Activated T-cell treated with anti-CD3 and anti-CD28 coated beads, Interleukin-2, amount 50 U/mL, for 72 hours (primary cell): ENCODE measurements at places on chromosomes 4 and X.

DNA sequence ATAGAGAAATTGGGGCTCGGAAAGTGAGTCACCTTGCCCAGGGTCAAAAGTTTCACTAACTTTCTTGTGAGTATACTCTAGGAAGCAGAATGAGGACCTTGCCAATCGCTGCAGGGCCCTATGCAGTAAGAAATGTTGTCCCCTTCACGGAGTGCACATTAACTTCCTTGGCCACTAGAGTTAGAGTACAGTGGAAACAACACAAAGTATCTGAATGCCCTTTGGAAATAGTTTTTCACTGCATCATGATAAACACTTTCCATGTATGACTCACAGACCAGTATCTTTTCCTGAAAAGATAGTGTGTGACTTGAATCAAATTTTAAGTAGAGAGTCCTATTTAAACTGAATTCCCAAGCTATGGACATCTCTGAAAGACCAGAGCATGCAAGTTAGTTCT is 45.5 kb upstream of the STK26 start:
- DNase-seq: no peak

DNA sequence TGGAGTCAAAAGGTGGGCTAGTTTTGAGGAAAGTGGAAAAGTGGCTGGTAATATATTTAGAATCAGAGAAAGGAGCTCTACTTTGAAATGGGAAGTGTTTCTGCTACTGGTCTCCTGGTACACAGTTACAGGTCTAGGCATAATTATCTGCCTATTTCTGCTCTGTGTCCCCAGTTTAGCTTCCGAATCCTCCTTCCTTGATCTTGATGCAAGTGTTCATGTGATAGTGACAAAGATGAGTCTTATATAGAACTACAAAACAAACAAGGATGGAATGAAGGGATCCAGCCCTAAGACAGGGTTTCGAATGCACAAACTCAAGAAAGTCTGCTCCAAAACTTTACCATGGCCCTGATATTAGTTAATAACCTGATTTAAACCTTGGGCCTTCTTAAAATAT is 580.2 kb downstream of the INPP4B start:
- DNase-seq: no peak

- no peak for DNase-seq
Measured at GRCh38 chr4:149985981-149986380, 92.3 kb upstream of the DCLK2 start.

- DNase-seq: no peak
Measured at GRCh38 chr4:138050601-138051000, 191.5 kb downstream of the SLC7A11 start.

- peak; percentile 12 for DNase-seq
Measured at GRCh38 chr4:25441519-25442117, 64.6 kb downstream of the ANAPC4 start.

GRCh38 chr4:38670939-38671591 is 7.1 kb downstream of the KLF3 start:
- no peak for DNase-seq

DNA sequence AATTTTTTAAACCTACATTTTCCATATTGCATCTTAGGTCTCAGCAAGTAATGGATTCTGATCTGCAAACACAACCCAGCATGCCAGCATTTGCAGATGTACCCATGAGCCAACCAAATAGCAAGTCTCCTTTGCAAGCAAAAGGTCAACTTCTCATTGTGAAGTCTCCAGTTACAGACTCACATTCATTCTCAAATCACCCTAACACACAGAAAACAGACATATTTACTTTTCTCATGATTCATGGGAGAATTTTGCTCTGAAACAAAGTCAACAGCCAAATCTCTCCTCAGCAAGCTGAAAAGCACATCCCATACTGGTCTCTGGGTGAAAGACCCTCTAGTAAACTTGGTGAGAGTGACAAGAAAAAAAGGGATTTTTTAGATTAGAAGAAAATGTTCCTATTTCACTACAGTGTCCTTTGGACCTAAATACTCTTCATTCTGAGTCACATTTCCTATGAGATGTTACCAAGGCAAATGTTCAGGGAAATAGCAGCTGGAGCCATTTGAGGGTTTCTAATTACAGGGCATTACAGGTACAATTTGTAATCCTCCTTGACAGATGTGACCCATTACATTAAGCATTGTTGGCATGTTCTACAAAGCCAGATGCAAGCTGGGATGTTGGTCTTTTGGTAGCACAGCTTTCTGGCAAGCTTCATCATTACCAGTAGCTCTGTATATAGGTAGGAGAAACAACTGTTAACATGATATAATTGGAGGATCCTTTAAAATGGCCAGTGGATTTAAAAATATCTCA is 383.3 kb downstream of the SMARCA1 start:
- no peak for DNase-seq

DNA sequence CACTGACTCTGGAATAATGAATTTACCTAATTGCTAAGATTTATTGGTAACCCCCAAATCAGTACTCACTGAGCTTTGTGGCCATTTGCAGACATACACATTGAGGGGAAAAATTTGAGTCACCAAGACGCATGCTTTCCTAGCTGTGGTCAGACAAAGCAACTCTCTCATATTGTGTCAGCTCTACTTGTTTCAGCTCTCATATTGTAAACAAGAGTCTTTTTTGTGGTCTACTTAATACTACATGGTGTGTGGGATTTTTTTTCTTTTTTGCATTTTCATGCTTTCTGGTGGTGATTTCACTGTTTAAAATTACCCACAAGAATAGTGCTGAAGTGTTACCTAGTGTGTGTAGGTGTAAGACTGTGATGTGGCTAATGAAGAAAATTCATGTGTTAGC is 428.2 kb upstream of the GALNT7 start:
- DNase-seq: no peak

- no peak for DNase-seq
Measured at GRCh38 chr4:88814043-88814617, 116.5 kb upstream of the NAP1L5 start.

GRCh38 chrX:39652336-39652735 is 445.4 kb downstream of the BCOR start:
- peak; percentile 12 for DNase-seq

GRCh38 chr4:113012786-113013185 is 36.7 kb upstream of the ANK2 start:
- DNase-seq: no peak

DNA sequence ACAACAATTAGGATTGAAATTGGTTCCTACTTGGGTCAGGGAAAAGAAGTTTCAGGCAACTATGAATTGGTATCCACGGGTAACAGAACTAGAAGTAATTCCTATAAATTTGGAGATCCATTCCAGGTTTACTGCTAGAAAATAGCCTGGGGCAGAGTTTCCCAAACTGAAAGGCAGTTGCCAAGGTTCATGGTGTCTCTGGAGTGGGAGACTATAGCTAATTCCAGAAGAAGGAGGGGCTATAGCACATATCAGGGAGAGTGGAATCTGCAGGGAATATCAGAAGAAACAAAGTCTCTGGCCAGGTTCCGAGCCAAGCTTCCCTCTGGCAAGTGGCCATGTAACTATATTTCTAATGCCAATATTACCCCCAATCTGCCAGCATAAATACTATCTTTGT is 166.3 kb downstream of the GALNTL6 start:
- no peak for DNase-seq

GRCh38 chr4:169665046-169665737 is 44.8 kb downstream of the CLCN3 start:
- DNase-seq: no peak

- DNase-seq: no peak
Measured at GRCh38 chr4:52711272-52711671, 40.0 kb downstream of the ERVMER34-1 start.

DNA sequence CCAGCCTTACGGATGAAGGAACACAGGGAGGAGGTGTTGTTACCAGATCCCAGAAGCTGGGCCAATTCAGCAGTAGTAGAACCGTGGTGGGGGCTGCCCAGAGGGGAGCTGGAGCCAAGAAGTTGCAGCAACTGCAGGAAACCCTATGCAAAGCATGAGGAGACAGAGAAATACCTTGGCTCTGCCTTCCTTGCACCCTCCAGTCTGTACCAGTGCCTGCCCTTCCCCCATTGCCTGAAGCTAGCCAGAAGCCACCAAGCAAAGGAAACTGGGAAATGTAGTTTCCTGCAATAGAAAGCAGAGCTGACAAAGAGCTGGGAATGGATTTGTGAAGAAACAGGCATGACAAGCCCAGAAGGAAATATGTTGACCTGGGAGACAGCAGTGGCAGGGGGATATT is 108.7 kb upstream of the FUNDC1 start:
- no peak for DNase-seq

- no peak for DNase-seq
Measured at GRCh38 chr4:120869613-120870278, 52.8 kb downstream of the PRDM5 start.

DNA sequence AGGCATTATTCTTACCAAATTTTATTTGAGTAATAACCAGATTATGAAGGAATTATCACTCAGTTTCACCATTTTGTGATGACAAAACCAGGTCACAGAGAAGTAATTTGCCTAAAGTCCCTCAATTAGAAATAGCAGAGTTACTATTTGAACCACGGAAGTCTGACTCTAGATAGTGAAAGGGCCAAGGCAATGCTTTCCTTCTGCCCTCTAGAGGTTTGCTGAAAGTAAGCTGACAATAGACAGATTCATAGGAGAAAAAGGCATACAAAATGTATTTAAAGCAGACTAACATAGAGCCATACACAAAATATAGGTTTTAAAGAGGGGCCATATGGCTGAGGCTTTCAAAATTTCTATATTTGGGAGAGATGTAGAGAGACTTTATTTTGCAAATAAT is 43.1 kb downstream of the CXXC4 start:
- no peak for DNase-seq

DNA sequence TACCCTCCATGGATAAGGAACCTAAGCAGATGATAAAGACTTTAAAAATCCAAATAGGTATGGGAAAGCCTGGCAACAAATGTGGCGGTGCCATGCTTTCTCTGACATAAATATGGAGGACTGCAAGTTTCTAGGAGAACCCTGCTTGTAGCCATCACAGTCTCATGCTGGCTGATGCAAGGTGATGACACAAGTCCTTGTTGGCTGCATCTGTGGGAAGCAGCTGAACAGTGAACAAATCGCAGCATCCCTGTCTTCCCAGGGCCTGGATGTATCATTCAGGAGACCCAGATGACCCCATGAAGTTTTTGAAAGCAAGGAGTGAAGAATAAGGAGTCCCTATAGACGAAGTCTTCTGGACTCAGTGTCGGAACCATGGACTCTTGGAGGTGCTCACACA is 234.4 kb upstream of the HS3ST1 start:
- DNase-seq: no peak

DNA sequence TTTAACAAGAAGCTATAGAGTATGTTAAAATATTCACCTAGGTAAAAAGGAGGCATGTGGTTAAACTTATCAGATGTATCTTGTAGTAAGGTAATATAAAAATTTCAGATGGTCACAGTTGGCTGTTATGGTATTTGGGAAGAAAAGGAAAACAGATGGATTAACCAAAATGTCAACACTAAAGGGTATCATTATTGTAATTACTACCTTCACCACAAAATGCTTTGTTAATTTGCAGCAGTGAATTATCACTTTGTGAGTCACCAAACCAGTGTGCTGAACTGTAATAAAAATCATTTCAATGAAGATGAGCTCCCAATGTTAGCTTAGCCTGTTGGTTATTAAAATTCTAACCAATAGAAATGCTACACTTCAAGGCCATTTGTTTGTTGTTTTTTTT is 233.9 kb downstream of the RPA4 start:
- no peak for DNase-seq

DNA sequence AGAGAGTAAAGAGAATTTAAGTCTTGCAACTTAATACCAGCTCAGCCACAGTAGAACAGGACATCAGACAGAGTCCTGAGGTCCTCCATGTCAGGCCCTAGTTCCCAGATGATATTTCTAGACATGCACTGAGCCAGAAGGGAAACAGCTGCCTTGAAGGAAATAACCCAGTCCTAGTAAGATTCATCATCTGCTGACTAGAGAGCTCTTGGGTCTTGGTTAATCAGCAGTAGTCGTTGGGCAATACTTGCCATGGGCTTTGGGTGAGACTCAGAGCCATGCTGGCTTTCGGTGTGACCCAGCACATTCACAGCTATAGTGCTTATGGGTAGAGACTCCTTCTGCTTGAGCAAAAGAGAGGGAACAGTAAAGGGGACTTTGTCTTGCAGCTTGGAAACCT is 379.1 kb downstream of the AR start:
- no peak for DNase-seq

DNA sequence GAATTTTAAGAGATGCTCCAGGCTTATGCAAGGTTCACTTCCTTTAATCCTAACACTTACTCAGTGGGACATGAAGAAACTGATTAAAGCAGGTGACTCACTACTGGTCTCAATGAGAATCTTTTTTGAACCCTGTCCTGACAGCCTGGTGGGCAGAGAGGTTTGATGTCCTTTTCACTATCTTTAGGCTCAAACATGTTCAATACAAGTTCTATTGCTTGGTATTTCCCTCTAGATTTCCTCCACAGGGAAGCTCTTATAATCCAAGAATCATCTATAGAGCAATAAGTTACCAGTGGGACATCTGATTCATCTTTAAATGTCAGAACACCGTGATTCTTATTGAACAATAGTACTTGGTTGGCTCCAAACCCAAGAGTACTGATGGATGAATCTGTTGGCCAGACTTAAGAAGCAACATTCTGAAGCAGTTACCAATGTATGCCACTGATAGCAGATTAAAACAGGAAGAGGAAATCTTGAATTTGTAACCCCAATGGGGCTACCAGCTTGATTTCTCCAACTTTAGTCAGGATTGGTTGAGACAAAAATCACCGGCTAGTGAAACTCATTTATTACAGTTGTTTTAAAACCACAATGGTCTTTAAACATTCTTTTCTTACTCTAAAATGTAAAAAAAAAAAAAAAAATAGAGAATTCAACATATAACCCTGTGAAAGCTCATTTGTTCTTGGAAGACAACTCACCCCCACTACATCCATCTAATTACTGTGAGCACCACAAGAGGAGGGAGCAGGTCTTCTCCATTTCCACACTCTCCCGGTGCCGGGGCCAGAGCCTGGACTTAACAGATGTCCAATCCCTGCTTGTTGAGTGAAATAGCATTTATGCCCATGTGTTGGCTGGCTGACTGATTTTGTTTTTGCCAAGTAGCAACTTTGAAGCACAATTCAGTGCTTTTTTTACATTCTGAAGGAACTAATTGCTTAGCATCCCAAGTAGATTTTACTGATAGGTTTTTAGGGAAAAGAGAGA is 43.3 kb downstream of the FGFBP1 start:
- no peak for DNase-seq
